ENCODE measurements at places on chromosomes 3 and 15.

- DNase-seq: no peak
Observed at GRCh38 chr15:72857331-72858063, 73.9 kb upstream of the ADPGK start.

DNA sequence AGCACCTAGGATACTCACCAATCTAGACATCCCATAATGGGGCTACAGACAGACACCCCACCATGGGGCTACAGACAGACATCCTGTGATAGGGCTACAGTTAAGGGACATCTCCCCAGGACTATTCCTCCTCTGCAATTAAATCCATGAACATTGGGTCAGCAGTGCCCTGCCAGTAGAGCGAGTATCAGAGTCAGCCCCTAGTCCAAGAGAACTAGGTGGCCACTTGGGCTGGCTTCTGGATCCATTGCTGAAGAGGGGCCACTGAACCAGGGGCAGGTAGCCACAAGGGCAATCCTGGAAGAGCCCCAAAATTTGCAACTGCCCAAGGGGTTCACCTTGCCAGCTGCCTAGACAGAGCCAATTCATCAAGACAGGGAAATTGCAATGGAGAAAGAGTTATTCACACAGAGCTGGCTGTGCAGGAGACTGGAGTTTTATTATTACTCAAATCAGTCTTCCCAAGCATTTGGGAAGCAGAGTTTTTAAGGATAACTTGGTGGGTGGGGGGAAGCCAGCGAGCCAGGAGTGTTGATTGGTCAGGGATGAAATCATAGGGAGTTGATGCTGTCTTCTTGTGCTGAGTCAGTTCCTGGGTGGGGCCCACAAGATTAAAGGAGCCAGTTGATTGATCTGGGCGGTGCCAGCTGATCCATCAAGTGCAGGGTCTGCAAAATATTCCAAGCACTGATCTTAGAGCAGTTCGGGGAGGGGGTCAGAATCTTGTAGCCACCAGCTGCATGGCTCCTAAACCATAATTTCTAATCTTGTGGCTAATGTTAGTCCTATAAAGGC lies 170.2 kb upstream of the SMAD3 start:
- no peak for DNase-seq

GRCh38 chr15:32096916-32097617 lies 66.8 kb downstream of the CHRNA7 start:
- DNase-seq: no peak

DNA sequence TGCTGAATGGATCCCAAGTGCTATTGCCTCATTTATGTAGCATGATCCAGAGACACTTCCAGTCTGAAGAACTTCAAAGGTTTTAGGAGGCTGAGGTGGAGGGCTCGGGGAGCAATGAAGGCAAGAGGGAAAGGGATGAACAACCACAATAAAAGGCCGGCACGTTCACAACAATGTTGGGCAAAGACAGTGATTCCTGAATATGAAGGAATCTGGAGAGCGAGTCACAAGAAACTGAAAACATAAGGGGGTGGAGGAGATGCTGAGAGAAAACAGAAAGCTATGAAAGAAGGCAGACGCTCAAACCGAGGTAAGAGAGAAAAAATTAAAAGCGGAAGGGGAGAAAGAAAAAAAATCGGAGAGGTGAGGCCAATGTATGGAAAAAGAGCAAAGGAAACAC lies 120.1 kb downstream of the GREM1 start:
- DNase-seq: no peak

GRCh38 chr15:52730594-52730993 lies 51.4 kb upstream of the ATOSA start:
- no peak for DNase-seq

DNA sequence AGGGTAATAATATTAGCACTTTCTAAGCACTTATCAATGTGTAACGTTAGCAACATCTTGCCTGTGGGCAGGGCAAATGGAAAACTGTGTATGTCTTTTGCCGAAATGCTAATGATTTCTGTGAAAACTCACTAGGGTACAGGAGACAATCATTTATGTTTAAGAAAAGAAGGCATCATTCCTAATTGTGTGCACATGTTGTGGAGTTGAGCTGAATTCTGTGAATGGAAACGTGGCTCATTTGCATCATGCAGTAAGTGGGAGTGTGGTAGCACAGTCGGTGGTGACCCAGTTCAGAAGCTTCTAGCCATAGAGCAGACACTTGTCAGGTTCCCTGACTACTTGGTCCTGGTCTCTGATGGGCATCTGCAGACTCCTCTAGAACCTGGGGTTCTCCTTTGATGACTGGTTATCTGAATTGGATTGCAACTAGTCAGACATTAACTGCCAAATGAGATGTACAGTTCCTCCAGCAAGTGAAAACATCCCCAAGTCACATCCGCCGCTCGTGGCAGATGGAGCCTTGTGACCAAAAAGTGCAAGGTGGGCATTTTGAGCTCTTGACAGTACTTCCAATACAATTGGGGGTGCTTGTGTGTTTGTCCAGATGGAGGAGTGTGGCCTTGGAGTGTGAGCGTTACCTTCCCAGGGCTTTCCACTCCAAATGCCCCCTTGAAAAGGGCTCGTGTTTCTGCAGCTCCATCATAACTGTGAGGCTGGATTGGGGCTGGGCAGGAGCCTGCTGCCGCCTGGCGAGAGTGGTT lies 21.5 kb downstream of the MRPS25 start:
- DNase-seq: no peak
